Mesenchymal stem cell (in vitro differentiated cells and primary cell): ENCODE measurements at places on chromosomes 1 and 21.

DNA sequence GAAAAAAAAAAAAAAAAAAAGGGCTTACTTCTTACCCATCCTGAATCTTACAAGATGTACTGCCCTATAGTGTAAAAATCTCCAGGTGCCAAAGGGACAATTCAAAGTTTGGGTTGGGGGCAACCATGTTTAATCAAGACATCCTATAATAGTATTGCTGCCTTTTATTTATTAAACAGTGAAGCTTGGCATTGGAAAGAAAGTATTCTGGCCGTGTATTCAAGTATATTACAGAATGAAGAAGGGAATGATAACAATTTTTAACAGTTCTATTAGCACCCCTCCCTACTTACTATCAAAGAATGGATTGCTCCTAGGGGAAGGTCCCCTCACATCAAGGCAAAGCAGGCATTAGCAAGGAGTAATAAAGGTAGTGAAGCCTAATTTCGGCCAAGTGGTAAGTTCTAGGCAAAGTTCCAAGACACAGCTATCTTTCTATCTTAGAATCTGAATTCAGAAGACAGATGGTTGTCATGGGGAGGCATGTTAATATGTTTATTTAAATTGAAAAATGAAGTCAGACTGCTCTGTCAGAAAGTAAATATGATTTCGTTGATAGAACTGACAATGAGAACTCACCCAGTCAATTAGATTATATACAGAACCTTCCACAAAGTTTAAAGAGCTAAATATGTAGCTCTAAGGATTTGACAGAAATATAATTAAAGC is 24.6 kb downstream of the ST7L start:
- no peak for DNase-seq
- H3K4me1 ChIP-seq = no peaks in the 10 kb centered on the region
- no peak overlapping the region for H3K4me3 ChIP-seq

GRCh38 chr1:216531263-216532239 is 108.3 kb upstream of the USH2A start:
- H3K36me3 ChIP-seq = no peaks in the 10 kb centered on the region
- H3K27me3 ChIP-seq = no peaks in the 10 kb centered on the region
- H3K4me3 ChIP-seq = no peak overlapping the region
- no peaks in the 10 kb centered on the region for H3K4me1 ChIP-seq

- H3K27ac ChIP-seq = no peak overlapping the region
- DNase-seq = peak; percentile 24
- H3K27me3 ChIP-seq = no peaks in the 10 kb centered on the region
- no peaks in the 10 kb centered on the region for H3K36me3 ChIP-seq
- no peak overlapping the region for H3K4me3 ChIP-seq
Measured at GRCh38 chr21:35190201-35190701, 141.1 kb upstream of the RUNX1 start.

DNA sequence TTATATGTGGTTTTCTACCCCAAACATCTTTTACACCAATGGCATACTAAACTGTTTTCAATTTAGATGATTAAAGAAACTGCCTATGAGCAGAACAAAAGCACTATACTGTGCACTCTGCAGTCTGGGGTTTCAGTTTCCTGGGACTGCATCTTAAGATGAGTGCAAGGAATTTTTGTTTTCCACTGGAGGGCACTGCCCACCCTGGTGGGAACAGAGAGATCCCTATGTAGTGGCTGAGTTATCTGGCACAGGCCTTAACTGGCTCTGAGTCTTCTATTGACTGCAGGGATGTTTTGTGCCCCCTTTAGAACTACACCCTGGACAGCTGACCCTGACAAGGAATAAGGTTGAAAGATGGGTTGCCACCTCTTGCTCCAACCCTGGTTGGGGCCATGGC is 12.0 kb downstream of the PROK1 start:
- H3K4me1 ChIP-seq = no peaks in the 10 kb centered on the region
- DNase-seq = no peak
- H3K27ac ChIP-seq = no peak overlapping the region
- H3K36me3 ChIP-seq = no peaks in the 10 kb centered on the region
- H3K4me3 ChIP-seq = no peak overlapping the region
- peaks cover 36% of the 10 kb centered on the region for H3K27me3 ChIP-seq

GRCh38 chr1:101039245-101039644 is 13.7 kb upstream of the DPH5 start:
- no peak overlapping the region for H3K27ac ChIP-seq
- no peaks in the 10 kb centered on the region for H3K4me1 ChIP-seq
- no peak for DNase-seq
- H3K27me3 ChIP-seq = no peaks in the 10 kb centered on the region
- H3K4me3 ChIP-seq = no peak overlapping the region
